ENCODE measurements at places on chromosomes 5 and 9. TPM values are rescaled to one million over a fixed set of nuclear protein-coding genes. Genes with fewer than 3 reads are reported as not detected.

DNA sequence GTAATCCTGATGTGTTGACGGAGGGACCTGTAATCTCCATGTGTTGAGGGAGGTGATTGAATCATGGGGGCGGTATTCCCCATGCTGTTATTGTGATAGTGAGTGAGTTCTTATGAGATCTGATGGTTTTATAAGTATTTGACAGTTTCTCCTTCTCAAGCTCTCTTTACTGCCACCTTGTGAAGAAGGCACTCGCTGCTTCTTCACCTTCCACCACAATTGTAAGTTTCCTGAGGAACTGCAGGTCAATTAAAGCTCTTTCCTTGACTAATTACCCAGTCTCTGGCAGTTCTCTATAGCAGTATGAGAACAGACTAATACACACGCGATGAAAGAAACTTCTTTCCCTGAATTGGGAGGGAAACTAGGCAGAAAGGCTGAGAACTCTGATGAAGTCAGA, 141.1 kb upstream of the RAD23B start:
- DNase-seq = no peak

- DNase-seq = no peak
These were observed 216.8 kb downstream of the DCP2 start for GRCh38 chr5:113193311-113193978.

- no peak for DNase-seq
These were observed 2.7 kb upstream of the MYMK start for GRCh38 chr9:133527444-133527920.

- DNase-seq = no peak
These were observed 18.6 kb upstream of the MTMR12 start for GRCh38 chr5:32331217-32331934.

FBXO10 gene
- total RNA-seq = 1.7 TPM

- no peak for DNase-seq
These were observed 32.2 kb downstream of the ANXA6 start for GRCh38 chr5:151125421-151125820.
